DMS153 (cell line): ENCODE measurements at places on chromosomes 7 and 10.
A peak's percentile ranks its signal among the peaks of the same experiment; 100 is the strongest.

DNA sequence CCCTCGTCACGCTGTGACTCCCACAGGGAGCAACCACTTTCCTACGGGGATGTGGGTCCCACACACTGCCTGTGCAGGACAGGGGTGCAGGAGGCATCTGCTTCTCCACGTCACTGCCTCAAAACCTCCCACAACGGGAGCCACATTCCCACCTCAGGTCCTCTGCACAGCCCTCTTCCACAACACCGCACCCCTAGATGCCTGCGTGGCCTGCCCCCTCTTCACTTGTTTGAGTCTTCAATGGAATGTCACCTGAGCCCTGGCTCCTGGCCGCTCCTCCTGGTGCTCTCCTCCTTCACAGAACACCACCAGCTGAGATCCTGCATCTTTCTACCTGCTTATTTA is 73.6 kb downstream of the MAD1L1 start:
- DNase-seq = no peak

DNA sequence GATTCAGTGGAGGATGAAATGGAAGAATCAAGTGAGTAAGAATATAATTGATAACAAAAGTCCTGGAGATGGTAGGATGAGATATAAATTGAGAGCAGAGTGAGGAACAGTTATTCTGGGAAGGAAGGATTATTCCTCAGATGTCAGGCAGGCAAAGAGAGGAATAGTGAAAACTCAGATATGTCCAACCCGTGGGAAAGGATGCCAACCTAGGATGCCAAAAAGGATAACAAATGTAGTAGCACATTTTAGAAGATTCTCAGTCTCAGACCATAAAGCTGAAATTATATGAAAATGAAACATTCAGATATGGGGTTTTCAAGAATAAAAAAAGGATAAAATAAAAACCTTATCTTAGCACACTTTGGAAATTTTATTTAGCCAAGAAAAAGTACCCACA is 131.1 kb downstream of the SEMA3C start:
- DNase-seq = no peak

DNA sequence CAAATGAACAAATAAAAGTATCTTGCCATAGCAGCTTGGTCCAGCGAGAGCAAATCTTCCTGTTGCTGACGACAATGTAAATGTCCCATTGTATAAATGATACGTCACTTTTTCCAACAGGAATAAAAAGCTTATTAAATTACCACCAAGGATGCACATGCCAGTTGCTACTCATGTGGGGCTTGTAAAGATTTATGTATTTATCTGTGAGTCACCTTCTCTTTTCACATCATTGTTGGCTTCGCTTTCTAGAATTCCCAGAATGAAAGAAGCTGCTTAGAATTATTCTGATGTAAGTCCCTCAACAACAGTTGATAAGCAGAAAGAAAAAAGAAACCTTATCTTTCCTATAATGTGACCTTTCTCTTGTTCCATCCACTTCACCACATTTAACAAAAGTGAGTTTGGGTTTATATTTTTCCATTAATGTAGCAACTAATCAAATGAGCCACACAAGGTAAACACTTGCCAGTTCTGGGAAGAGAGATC is 22.4 kb downstream of the DNAJC12 start:
- DNase-seq = peak; percentile 96

DNA sequence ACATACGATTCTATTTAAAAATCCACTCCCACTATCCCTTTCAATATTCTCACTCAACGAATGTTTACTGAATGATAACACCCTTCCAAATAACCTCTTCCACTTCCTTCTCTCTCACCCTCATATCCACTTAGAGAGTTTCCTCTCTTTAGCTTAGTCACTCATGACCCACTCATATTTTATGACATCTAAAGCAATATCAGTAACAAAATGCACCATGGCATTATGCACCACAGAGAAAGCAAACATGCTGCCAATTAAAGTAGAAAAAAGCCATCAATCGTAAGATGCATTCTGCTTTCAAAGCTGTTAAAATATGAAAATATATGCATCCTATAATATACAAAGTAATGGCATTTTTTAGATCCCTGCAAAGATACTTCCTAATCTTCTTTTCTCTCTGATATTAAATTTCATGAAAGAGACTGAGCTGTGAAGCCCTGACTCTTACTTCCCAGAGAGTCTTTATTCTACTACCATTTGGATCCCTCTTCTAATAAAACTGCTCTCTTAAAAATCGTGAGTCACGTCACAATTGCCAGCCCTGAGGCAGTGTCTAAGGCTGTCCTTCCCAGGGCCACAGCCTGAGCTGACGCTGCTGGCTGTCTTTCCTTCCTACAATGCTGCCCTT is 283.0 kb upstream of the KLF6 start:
- peak; percentile 37 for DNase-seq

- no peak for DNase-seq
These were observed 65.1 kb downstream of the CALML3 start for GRCh38 chr10:5589661-5590511.
